ENCODE measurements at places on chromosomes 7 and 10.

DNA sequence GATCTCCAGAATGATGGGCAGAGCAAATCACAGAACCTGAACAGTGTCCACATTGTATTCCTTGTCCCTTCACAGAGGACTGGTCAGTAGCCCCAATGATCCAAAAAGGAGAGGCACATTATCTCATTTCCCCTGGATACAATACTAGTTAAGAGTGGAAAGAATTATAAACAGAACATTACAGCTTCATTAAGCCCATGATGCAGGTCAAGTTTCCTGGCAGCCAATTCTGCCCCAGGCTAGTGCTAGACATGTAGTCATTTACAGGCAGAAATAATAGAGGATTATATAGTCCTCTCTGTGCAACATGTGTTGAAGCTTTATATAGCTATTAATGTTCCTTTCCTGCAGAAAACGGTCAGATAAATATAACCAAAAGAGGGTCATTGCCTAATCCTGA lies 124.3 kb upstream of the WNT16 start:
- DNase-seq: no peak

- no peak for DNase-seq
Measured at GRCh38 chr7:136976504-136977251, 108.2 kb downstream of the CHRM2 start.

- no peak for DNase-seq
Measured at GRCh38 chr10:118383699-118384098, 41.6 kb upstream of the FAM204A start.

- no peak for DNase-seq
Measured at GRCh38 chr10:101450277-101451080, 96.5 kb downstream of the BTRC start.

Measured in cortex of kidney (tissue), 1 donor.